ENCODE measurements at places on chromosomes 3 and 15. TPM values are rescaled to one million over a fixed set of nuclear protein-coding genes. Genes with fewer than 3 reads are reported as not detected.

DNA sequence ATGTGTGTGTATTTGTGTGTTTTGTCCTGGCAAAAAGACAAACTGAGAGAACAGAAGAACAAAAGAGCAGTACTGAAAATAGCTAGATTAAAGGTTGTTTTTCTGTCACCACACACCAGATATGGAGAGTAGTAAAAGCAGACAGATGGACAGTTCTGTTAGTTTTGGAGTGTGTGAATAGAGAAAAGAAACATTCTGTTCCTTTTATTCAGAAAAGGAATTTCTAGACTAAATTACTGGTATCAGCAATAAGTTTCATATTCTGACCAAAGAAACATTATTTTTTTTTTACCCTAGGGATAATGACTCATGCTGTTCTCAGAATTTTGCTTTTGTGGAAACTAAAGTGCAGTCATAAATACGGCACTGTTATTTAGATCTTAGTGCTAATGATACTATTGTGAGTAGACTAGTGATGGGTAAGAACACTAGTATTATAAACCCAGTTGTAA, 32.9 kb downstream of the PIK3CA start:
- DNase-seq, result no peak

GRCh38 chr3:50304601-50305000, 1.2 kb upstream of the HYAL1 start:
- no peak for DNase-seq

DNA sequence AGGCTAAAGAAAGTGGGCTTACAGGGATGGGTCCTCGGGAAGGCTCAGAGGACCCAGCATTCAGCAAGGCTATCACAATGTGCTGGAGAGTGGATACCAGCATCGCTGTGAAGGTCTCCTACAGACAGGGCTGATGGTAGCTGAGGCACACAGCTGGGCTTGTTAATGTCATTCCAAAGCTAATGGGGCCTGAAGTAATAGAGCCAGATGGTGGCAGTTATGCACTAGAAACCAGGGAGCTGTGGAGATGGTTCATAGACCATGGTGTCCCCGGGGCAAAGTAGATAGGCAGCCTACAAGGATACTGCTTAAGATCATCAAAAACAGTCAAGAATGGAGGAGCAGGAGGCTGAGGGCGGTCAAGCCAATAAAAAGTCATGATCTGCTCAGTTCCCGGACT, 24.8 kb upstream of the BOC start:
- DNase-seq, result no peak

DNA sequence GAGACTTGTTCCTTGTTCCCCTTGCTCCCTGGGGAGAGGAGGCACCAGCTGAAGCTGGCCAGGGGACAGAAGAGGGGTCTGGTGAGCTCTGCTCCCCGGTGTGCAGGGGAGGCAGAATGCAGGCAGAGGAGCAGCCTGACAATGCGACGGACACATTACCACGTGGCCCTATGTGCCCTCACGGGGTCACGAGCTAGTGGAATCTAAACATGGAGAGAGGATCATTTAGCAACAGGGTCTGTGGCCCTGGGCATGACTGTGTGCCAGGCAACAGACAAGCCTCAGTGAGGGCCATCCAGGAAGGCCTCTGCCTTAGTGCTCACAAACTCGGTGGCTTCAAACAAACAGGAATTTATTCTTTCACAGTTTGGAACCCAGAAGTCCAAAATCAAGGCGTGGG, 8.5 kb upstream of the MUC4 start:
- no peak for DNase-seq

DNA sequence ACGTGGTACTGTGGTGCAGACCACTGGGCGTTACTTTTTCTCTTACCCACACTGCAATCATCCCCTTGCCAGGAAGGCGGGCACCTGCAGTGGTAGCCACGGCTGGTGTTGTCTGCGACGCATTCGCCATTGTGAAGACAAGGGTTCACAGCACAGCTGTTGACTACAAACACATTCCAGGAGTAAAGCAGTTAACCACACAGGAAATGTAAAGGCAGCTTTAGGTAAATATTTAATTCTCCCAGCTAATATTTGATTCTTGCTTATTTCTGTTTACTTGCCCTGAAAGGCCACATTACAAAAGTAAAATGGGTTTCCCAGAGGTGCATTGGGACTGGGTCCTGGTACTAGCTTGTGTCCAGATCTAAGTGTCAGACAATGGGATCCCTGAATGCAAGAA, 45.4 kb downstream of the HEG1 start:
- DNase-seq, result no peak

- peak; percentile 34 for DNase-seq
Observed at GRCh38 chr15:83613714-83614113, 40.2 kb upstream of the ADAMTSL3 start.

GRCh38 chr3:95120921-95121320, 1058.1 kb downstream of the NSUN3 start:
- no peak for DNase-seq

GRCh38 chr15:40306371-40306770, 1.4 kb downstream of the PLCB2 start:
- DNase-seq, result no peak

GRCh38 chr3:96201463-96201862, 612.9 kb upstream of the EPHA6 start:
- DNase-seq, result no peak

GRCh38 chr15:74180881-74181602, 7.5 kb downstream of the ISLR start:
- no peak for DNase-seq

DNA sequence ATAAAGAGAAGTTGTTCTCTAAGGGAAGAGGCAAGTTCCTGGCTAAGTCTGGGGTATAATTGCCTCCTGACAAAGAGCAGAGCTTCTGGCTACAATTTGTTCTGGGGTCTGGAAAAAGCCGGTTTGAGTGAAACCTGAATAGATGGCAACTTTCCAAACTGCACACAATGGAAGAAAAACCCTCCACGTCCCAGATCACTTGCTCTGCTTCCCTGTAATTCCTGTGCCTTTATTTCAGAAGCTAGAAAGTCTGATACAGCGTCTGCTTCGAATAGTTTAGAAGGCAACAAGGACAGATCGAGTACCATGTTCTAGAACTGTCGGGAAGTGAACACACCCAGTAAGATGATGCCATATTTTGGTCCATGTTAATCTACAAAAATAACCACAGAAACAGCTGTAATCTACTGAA, 1.6 kb upstream of the WDR82 start:
- no peak for DNase-seq

DNA sequence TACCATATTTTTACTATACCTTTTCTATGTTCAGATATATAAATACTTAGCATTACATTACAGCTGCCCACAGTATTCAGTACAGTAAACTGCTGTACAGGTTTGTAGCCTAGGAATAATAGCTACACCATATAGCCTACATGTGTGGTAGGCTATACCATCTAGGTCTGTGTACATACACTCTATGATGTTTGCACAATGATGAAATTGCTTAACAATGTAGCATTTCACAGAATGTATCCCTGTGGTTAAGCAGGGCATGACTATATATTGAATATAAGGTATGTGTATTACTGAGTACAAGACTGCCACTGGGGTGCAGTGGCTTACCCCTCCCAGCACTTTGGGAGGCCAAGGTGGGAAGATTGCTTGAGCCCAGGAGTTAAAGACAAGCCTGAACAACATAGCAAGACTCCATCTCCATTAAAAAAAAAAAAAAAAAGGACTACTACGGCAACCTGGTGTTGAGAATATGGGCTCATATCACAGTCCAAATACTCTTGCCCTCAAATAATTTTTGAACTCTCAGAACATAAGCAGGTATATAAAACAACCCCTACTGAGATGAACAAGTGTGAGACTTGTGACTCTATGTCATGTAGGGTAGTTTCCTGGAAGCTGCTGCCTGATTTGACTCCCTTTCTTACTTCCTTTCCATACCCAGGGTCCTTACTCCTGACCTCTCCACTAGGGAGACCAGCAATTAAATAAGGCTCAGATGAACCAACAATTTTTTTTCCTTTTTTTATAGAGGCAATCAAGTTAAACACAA, 4.8 kb downstream of the PPP1R14D start:
- DNase-seq, result no peak

DNA sequence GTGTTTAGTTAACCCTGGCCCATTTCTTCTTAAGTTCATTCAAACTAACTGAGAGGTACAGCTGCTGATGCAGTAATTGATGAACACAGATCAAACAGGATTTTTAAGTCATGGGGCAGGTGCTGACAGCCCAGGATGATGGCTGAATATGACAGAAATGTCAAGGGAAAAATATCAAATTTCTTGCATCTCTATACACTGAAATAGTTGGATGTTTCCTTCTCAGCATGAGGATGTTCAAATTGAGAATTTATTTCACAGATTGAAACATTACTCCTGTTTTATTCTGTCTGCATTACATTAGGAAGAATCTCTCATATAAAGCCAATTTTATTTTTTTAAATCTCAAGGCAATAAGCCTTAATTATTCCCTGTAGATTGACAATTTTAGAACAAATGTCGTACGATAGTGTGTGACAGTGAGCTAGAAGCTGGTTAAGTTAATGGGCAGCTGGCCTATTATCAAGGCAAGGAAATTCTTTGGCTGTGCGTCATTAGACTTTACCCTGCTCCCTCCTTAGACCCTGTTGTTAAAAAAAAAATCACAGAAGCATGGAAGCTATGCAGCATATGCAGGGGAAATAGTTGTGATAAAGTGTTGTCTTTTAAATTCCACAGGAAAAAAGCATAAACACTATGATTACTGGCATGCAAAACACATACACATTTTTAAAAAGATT, 183.8 kb upstream of the KCNMB2 start:
- DNase-seq, result peak; percentile 60

DNA sequence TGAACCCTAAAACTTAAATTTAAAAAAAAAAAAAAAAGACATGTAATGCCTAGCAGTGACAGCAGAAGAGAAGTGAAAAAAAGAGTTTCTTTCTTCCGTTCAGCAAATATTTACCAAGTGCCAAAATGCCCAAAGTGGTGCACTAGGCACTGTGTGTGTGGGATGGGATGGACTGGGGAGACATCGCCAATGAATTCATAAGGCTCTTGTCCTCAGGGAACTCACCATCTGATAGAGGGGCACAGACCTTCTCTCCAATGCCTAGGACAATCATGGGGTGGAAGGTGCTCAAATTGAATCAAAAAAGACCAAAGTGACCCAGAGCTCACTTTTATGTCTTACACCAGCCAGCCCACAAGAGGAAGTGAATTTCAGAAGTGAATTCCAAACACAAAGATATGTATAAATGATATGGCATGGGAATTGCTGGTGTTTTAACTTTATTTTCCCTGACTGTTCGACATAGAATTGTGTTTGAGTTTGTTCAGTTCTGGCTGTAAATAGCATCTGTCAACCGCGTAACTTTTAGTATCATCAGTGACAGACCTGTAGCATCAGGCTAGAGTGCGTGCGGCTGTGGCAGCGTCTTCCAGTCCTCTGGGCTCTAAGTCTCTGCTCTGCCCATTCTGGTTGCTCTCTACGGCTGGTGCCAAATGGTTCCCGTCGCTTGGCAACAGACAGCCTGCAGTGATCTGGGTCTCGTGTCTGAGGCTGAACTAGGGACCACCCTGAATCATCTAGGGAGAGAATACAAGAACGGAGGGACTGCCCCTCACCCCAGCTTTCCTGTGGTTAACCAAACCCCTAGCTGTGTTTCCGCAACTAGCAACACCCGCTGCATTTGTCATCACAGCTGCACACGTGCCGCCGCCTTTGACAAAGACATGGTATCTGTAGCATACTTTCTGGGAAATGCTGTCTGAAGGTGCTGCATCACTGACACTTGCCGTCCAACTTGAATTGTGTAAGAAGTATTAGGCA, 154.0 kb upstream of the THBS1 start:
- DNase-seq, result no peak

- no peak for DNase-seq
Observed at GRCh38 chr15:68285259-68285980, 7.9 kb downstream of the FEM1B start.

GRCh38 chr3:30511524-30512251, 94.7 kb upstream of the TGFBR2 start:
- DNase-seq, result peak; percentile 63

GRCh38 chr15:64146041-64146440, 5.5 kb upstream of the SNX22 start:
- DNase-seq, result no peak

GRCh38 chr3:64179860-64180259, 45.4 kb downstream of the PRICKLE2 start:
- no peak for DNase-seq

DNA sequence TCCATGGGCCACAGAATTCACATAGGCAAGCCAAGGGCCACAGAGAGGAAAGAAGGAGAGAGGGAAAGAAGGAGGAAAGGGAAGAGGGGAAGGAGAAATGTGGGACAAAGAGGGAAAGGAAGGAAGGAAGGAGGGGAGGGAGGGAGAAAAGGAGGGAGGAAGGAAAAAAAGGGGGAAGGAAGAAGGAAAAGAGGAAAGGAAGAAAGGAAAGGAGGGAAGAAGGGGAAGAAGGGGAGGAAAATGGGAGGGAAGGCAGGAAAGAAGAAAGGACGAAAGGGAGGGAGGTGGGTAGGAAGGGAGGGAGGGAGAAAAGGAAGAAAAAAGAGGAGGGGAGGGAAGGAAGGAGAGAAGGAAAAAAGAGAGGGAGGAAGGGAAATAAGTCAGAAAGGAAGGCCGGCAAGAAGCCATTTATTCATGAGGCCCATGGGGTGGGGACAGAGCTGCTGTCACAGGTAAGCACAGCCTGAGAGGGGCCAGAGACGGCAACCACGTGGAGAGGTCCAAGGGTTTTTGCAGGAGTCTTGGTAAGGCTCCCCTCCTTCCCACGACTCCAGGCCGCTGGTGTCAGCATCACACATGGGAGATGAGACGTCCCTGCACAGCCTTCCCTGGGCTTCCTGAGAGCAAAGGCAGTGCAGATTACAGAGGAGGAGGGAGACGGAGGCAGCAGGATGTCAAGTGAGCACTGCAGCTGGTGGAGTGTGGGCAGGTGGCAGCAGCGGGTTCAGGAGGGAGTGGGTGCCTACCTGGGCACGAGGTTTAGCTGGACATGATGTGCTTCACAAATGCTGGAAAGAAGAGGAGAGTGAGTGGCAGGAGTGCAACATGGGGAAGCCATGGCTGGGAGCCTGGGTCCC, 5.5 kb downstream of the MYL3 start:
- DNase-seq, result no peak

GRCh38 chr15:61063875-61064320, 165.2 kb downstream of the RORA start:
- DNase-seq, result no peak

GRCh38 chr15:65903296-65904073, 34.2 kb downstream of the RAB11A start:
- DNase-seq, result no peak

GRCh38 chr3:151925419-151925818, 52.0 kb downstream of the SUCNR1 start:
- DNase-seq, result no peak

- no peak for DNase-seq
Observed at GRCh38 chr3:169383770-169384169, 279.7 kb downstream of the MECOM start.

- no peak for DNase-seq
Observed at GRCh38 chr3:189771842-189772450, 140.8 kb downstream of the TP63 start.

The EIF1B gene
- 18.9 TPM for total RNA-seq

The LRRIQ4 gene
- 0.41 TPM for total RNA-seq

The ANKRD34C gene
- not detected for total RNA-seq

The CLDN1 gene
- 305 TPM for total RNA-seq

The CTXN2 gene
- not detected for total RNA-seq

The FBXO40 gene
- total RNA-seq, result under 0.01 TPM

The SLMAP gene
- total RNA-seq, result 51.7 TPM

The SCAANT1 gene
- not detected for total RNA-seq

The DUOXA2 gene
- total RNA-seq, result not detected

The SLC27A2 gene
- total RNA-seq, result 7.8 TPM

The C3orf80 gene
- total RNA-seq, result 1.2 TPM

The TMEM266 gene
- 0.21 TPM for total RNA-seq

The CCR8 gene
- total RNA-seq, result not detected

The FBXW12 gene
- 0.46 TPM for total RNA-seq

The A4GNT gene
- total RNA-seq, result not detected

Data from kidney epithelial cell (primary cell).